Brain microvascular endothelial cell (primary cell): ENCODE measurements at places on chromosomes 12 and 14.

DNA sequence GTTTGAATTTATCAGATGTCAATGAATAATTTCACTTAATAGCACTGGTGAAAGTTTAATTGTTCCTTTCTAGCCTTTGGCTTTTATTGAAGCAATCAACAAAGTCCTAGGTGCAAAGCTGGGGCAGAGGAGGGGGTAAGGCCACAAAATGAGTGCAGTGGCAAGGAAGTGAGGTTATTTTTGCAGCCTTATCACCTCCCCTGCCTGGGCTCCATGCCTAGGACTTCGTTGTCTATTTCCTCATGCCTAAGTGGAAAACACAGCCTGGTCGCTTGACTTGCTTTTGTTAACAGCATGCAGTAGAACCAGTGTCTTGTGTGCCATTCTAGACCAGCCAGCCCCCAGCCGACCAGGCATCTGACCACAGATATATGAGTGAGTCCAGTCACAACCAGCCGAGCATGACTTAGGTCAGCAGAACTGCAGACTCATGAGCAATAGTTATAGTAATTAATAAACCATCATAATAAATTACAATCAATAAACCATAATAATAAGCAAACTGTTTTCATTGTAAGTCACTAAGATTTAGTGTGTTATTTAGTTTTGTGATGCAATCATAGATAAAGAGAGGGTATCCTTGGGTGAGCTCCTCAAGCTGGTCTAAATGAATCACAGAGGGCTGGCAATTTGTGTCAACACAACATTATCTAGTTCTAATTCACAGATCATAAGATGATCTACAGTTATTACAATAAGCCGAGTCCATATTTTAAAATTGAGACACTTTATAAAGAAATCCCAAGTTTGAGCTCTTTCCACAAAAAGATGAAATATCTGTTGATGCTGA is 156.8 kb downstream of the GLT1D1 start:
- no peak for DNase-seq

DNA sequence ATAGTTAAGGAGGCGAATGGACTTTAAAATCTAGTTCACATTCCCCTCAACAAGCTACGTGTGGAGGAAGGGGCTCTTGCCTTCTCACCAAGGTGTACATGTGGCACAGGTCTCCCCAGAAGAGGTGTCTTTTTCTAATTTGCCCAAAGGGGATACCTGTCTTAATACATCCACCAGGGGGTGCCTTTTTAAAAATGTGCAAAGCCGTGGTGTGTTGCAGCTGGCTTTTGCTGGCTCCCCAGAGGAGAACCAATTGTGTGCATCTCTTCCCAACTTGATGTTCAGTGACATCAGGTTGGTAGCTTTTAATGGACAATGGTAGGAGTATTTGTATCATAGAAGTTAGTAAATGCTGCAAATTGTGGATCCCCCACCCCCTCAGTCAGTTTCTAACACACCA is 33.8 kb downstream of the CREBL2 start:
- peak; percentile 16 for DNase-seq

DNA sequence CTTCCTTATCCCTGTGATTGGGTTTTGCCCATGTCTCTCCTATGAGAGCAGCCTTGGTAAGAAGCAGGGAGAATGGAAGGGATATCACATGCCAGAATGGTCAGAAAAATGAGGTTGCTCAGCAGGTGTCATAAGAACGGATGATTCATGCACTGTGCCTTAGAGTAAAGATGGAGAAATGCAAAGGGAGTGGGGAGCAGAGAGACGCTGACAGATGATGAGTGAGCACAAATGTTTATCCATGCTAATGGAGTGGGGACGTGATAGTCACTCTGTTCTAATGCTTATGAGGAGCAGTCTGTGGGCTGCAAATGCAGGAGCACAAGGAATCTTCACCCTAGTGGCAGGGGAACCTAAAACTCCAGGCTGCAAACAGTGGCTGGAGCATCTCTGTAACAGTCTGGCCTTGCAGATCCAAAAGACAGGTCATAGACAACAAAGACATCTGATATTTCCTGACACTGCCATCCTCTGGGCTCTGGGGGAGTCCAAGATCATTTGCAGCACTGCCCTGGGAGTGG is 243.2 kb downstream of the CACNA1C start:
- DNase-seq, result peak; percentile 54

DNA sequence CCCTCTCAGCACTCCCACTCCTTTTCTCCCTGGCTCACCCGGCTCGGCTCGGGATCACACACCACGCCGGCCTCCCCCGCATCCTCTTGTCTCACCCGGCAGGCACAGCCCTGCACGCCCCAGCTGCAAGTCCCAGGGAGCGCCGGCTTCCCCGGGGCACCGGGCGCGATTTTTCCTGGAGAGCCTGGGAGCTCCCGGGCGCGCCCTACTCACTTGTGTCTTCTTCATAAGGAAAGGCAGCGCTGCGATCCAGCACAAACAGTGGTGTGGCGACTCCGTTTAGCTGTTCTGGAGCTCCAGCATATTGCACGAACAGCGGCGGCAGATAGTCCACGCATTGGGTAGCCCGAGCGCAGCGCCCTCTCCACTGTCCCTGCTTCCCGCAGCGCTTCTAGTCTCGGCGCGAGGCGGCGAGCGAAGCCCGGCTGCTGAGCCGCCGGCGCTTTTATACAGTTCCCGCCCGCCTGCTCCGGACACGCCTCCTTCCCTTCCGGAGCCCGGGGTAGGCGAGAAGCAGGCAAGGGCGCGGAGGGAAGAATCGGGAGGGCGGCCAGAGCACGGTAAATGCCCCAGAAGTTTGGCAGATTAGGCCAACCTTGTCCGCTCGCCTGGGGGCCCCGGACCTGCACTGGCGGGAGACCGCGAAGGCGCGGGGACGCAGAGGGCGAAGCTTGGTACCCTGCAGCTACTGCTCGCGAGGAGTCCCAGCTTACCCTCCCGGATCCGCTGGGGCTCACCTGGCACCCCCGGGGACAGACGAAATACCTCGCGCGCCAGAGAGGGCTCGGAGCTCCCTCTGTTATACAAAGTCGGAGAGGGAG is at the start of gene KITLG:
Gene KITLG, minus strand, starts transcription at position 421 of the 821 bp plus-strand sequence. Its CDS starts 193 bp downstream, at position 228.
- DNase-seq, result peak; percentile 81

GRCh38 chr12:39872425-39872824 is 233.5 kb downstream of the SLC2A13 start:
- DNase-seq, result no peak

GRCh38 chr14:104373855-104374717 is 205.5 kb upstream of the C14orf180 start:
- DNase-seq, result no peak

DNA sequence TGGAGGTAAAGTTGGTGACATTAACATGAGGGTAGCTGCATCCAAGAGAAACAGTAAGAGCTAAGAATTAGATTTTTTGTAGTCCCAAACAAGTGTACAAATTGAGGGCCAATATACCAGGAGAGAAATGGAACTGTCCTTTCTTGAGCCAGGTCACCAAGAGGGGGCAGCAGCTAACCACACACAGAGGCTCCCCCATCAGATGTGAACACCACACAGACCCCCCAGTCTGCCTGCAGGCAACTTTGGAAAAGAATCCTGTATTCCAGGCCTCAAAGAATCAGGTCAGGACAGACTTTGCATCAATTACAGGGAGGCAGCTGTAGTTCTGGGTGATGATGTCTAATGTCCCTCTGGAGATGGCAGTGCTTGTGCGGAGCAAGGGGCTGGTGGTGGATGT is 77.9 kb downstream of the SPTB start:
- peak; percentile 36 for DNase-seq

DNA sequence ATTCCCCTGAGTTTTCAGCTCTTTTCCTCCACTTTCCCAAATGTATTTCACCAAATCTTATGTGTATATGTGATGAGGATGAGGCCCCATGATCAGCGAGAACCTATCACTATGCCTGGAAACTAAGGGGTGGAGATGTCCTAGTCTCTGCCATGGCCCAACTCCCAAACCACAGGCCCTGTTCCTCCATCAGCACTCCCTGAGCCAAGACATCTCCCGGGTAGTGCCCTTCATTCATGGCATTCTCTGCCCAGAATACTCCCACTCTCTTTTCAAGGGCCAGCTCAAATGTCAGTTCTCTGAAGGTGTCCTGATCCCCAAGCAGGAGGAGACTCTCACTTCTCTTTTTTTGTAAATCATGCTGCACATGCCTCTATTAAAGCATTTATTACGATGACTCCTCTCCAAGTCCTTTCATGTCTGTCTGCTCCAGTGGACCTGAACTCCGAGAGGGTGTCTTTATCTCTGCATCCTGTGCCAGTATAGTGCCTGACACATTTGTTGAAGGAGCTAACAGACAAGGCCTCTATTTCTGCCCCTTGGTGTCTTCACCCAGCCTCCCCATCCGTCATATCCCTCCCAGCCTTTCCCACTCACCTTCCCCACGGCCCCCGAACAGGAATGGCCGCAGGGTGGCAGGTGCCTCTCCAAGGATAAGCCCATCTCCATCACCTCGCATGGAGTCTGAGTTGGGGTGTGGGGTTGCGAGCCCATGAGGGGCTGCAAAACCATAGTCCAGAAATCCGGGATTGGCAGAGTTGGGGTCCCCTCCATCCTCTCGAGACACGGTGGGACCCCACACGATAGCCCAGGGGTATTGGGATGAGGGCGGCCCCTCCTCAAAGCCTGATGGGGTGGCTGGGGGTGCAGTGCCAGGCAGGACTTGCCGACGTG is 3.7 kb downstream of the PIANP start:
- DNase-seq, result no peak
